Activated T-cell treated with anti-CD3 and anti-CD28 coated beads for 4 hours (primary cell): ENCODE measurements at places on chromosomes 2 and 18.

- no peak for DNase-seq
Measured at GRCh38 chr18:58021504-58021903, 22.5 kb upstream of the NEDD4L start.

DNA sequence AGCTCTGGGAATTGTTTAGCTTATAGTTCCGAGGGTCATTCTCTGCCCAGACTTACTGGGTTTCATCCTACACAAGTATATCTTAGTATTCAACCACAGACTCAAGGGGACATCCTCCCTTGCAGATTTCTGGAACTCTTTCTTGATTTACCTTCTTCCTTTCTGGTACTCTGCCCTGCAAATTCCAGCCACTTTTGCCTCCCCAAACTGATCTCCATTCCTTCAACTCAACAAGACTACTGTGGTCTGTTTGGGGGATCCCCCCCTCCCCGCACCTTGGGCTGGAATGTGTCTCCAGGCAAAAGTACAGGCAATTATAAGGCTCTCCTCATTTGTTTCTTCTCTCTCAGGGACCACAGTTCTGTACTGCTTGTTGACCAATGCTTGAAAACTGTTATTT lies 13.4 kb downstream of the PHOSPHO2 start:
- no peak for DNase-seq

- no peak for DNase-seq
Measured at GRCh38 chr18:62660691-62661090, 54.6 kb upstream of the PHLPP1 start.

DNA sequence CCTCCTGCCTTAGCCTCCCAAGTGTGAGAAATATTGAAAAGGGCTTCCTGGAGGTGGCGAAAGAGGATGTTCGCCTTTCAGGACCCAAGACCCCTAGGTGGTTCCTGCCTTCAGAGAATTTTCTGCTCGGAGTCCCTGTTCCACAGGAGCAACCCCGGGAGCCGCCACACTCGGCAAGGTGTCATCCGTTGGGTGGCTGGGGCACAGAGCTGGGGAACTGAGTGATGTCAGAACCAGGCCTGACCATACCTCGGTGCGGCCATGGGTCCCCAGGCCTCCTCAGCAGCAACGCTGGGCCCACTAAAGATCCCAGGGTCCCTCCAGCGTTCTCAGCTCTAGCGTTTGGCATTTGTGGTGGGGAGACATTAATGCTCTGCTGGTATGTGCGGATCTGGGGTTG lies 23.7 kb upstream of the TAF1B start:
- DNase-seq = no peak

DNA sequence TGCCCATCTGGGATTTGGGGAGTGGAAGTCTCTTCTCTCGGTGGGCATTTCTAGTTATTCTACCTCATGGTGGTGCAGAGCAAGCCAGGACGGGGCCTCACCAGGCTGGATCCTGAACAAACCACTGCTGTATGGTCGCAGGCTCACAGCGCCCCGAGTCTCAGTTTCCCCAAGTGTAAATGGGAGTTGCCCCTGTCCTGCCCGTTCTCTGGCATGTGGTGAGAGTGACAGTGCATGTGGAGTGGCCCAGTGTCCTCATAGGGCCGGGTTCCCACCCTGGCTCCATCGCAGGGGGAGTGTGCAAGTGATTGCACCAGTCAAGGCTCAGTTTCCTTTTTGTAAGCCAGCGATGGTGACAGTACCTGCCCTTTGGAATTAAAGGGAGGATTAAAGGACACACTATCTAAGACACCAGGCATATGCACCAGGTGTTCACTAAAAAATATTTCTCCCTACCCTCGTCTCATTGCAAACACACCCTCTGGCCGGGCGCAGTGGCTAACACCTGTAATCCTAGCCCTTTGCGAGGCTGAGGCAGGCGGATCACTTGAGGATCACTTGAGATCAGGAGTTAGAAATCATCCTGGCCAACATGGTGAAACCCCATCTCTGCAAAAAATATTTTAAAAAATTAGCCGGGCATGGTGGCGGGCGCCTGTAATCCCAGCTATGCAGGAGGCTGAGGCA lies 173.3 kb upstream of the MYCN start:
- no peak for DNase-seq

DNA sequence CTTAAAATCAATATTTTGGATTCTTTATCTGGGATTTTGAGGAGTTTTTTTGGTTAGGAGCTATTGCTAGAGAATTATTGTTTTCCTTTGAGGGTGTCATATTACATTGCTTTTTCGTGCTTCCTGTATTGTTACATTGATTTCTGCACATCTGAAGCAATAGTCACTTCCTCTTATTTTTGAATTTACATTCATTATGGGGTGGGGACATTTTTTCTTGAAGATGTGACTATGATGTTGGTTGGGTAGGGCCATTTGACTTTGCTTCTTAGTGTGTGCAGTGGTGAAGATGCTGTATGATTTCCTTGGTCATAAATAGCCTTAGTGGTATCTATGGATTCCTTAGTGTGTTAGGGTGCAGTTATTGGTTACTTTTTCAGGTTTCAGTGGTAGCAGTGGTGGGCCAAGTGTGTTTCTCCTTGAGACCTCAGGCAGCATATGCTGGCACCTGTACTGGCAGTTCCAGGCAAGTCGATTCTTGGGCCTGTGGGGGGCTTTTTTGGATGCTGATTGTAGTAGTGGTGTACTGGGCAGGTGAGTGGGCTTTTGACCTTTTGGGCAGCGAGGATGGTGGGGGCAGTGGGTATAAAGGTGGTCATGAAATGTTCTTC lies 61.8 kb downstream of the ARHGAP25 start:
- no peak for DNase-seq

GRCh38 chr2:10305715-10306114 lies 3.0 kb downstream of the HPCAL1 start:
- DNase-seq = no peak

- DNase-seq = no peak
Measured at GRCh38 chr2:85401464-85401805, 8.7 kb downstream of the CAPG start.

- DNase-seq = no peak
Measured at GRCh38 chr2:54924121-54924520, 126.1 kb downstream of the RTN4 start.
